ENCODE measurements at places on chromosomes 13 and 19.

DNA sequence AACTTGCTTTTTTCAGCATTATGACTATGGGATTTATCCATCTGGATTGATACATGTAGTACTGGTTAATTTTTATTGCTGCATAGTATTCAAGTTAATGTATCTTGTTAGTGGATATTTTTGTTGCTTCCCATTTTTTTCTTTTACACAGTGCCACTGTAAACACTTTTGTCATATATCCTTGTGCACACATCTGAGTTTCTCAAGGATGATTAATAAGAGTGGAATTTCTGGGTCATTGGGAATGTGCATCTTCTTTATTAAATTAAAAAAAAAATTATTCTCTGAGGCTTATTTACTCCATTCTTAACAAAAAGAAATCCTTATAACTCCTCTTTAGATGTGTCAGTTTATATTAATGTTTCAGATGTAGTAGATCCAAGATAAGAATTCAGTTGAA, 27.3 kb downstream of the B3GLCT start:
- DNase-seq, result no peak

DNA sequence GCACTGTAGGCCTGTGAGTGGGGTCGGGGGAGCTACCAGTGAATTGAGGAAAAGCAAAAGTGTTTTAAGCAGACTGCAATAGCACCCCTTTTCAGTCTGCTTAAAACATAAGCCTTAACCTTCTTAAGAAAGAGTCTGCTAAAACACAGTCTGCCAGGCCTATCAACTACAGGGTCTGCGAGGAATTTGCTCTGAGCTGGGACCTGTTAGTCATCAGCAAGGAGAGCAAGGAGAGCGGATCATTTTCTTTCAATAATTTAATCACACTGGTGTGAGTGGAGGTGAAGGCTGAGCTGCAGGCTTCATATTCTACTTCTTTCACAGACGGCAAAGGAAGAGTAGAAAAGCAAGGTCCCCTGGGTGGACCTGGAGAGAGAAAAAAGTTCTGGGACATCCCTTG, 342.7 kb downstream of the ENOX1 start:
- DNase-seq, result no peak

DNA sequence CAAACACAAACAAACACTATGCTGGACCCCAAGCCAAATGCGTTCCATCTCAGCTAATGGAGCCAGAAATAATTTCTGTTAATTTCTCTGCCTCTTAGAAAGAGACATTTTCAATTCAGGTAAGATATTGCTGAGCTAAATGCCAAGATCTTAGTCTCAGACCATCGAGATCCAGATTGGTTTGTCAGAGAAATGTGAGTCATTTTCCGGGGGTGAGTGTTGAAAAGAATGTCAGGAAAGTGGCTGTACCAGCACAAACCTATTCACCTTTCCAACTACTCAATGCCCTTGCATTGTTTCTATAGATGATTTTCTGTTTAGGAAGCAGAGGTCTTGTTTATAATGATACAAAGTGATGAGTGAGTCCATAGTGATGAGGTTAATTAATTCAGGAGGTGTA, 266.8 kb upstream of the TSHZ3 start:
- DNase-seq, result no peak

GRCh38 chr19:30086916-30087315, 144.9 kb downstream of the URI1 start:
- DNase-seq, result no peak

- peak; percentile 44 for DNase-seq
Observed at GRCh38 chr19:12137221-12137940, 2.8 kb downstream of the ZNF20 start.

GRCh38 chr19:12247644-12248222, 47.0 kb downstream of the ZNF44 start:
- DNase-seq, result no peak

DNA sequence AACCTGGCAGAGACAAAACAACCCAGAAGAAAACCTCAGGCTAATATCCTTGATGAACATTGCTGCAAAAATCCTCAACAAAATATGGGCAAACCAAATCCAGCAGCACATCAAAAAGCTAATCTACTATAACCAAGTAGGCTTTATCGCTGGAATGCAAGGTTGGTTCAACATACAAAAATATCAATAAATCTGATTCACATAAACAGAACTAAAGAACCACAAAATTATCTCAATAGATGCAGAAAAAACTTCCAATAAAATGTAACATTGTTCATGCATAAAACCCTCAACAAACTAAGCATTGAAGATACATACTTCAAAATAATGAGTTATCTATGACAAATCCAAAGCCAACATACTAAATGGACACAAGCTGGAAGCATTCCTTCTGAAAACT, 8.8 kb downstream of the ZNF724 start:
- no peak for DNase-seq

- DNase-seq, result no peak
Observed at GRCh38 chr13:93017493-93018112, 209.0 kb upstream of the GPC6 start.

Data from CD4-positive, alpha-beta T cell treated with Interleukin-2 at 100 ng/mL for 4 hours (primary cell).